ENCODE measurements at places on chromosomes 16 and 17.

DNA sequence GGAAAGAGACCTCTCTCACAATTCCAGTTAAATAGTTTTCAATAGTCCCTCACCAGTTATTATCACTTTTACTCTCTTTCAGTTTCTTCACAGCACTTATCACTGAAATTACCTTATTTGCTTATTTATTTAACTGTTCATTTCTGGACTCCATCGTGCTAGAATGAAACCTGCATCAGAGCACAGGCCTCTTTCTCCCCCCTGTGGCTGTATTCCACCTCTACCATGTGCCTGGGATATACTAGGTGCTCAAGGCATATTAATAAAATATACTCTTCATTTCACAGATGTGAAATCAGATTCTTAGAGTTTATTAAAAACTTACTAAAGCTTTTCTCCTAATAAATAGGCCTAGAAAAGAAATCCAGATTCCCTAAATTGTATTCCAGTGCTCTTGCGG lies 308.9 kb upstream of the MON1B start:
- DNase-seq = no peak

- DNase-seq = no peak
Measured at GRCh38 chr17:17204635-17205231, 1.4 kb downstream of the PLD6 start.

GRCh38 chr16:85521552-85522307 lies 91.4 kb upstream of the GSE1 start:
- no peak for DNase-seq

DNA sequence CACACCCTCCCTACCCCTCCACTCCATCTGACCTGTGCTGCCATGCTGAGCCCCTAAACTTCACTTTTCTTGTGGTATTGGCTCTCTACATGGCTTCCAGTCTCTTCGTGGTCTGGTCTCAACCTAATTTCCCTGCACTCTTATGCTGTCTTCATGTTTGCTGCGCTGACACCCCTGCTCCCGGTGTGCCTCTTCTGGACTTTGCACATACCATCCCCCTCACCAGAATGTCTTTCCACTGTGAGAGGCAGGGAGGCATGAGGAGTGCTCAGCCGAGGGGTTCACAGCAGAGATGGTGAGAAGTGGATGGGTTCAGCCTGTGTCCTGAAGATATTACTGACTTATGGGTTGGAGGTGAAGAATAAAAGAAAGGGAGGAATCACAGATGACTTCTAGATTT lies 2.5 kb downstream of the TNFSF12 start:
- no peak for DNase-seq

- no peak for DNase-seq
Measured at GRCh38 chr17:58276423-58276822, 4.3 kb downstream of the MPO start.

DNA sequence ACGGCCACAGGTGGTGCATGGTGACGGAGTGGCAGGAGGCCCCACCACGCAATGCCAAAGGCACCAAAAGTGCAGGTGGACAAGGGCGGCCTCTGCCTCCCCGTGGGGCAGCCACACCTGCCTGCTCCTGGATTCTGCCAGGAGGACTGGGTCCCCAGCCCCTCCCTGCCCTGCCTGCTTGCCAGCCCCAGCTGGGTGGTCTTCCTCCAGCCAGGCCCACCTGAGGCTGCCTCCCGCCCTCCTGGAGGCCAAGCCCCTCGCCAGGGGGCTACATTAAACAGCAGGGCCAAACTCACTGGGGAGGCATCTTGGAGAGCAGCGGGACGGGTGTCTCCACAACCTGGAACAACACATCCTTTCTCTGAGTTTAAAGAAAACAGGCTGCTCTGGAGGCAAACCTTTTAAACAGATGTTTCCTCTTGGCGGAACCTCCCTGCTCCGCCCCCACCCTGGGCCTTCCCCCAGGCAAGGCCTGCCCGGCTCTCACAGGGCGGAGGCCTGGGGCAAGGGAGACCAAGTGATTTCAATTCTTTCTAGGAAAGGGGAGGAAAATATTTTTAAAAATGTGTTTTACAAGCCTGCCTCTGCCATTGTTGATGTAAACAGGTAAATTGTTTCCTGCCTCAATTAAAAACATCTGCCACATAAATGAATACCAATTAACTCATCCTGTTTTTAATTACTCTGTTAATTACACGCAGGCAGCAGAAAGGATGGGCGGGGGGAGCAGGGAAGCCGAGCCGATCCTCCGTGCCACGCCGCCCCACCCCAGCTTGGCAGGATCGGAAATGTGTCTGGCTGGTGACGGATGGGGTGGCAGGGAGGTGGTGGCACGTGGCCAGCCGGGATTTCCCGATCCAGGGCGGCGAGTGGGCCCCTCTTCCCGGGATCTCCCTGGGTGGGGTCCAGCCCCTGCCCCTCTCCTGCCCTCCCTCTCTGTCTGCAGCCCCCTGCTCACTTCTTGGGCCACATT lies 54.4 kb upstream of the PABPN1L start:
- no peak for DNase-seq

DNA sequence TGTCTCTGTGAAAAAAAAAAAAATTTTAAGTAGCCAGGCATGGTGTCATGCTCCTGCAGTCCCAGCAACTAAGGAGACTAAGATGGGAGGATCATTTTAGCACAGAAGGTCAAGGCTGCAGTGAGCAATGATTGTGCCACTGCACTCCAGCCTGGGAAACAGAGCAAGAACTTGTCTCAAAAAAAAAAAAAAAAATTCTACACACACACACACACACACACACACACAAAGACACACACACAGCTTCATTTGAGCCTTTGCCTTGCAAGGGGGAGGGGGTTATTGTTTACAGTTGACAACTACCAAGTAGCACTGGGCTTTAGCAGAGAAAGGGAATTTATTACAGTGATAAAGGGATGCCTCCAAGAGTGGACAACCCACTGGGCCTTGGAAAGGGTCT lies 4.9 kb upstream of the POLR3E start:
- no peak for DNase-seq

GRCh38 chr16:16966439-16966838 lies 504.3 kb downstream of the XYLT1 start:
- DNase-seq = no peak

DNA sequence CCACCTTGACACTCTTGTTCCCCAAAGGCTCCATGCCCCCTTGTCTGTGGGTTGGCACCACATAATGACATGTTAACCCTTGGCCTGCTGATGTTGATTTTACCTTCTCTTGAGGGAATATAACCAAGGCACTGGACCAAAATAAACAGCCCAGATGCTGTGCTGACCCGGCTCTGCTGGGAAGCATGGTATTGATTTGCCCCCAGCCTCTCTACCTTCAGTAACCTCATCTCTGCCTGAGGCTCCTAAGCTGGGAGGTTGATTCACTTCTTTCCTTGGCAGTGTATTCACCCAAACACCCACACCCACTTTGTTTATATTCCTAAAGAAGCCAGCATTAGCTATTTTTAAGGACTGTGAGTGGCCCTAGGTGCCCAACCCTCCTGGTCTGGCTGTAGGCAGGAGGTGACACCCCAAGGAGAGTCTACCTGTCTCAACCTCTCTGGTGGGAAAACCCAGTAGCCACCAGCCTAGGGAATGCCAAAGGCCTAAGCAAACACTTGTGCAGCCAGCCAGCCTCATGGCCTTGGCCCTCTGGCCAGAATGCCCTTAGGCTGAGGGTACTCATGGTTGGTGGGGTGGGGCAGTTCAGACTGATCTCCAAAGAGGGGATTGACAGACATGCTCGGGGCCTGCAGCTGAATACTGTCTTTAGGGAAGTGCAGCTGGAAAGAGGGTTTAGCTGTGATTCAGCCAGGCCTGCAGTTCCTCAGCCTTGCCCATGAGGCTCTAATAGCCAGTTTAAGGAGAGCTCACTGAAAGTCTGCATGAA lies 42.7 kb downstream of the GNAO1 start:
- DNase-seq = no peak

DNA sequence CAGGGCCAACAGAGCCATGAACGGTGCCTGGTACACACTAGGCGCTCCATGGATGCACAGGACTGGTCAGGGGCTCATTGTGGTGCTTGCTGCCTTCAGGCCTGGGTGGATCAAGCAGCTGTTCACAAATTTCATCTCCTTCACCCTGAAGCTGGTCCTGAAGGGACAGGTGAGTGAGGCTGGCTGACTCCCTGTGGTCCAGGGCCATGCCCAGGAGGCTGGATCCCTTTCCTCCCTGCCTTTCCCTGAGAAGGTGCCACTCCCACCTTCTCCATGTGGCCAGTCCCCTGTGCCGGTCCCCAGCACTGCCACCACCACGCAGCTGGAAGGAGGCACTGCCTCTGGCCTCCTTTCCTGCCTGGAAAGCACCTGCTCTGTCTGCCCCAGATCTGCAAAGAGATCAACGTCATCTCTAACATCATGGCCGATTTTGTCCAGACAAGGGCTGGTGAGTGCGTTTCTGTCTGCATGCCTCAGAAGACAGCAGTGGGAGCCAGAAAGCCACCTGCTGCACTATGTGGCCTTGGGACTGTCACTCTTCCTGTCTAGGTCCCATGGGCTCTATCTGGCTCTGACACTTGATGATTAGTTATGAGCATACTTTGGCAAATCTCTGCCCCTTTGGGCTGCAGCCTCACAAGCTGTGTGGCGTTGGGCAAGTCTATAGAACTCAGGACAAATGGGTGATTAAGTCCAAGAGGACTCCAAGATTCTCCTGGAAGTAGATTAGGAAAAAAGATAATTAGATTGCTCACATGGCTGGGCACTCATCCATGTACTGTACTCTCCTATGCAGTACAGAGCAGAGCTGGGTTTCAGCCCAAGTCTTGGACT lies 9.4 kb downstream of the CETP start:
- no peak for DNase-seq

GRCh38 chr16:397135-397661 lies at the start of gene NME4:
Gene NME4 (plus strand): TSS chr16:397199. CDS start chr16:397223, 24 bp downstream.
- DNase-seq = no peak

GRCh38 chr17:65155622-65156021 lies 18.5 kb downstream of the RGS9 start:
- DNase-seq = no peak

GRCh38 chr16:24164416-24164815 lies 91.7 kb upstream of the CACNG3 start:
- DNase-seq = no peak

DNA sequence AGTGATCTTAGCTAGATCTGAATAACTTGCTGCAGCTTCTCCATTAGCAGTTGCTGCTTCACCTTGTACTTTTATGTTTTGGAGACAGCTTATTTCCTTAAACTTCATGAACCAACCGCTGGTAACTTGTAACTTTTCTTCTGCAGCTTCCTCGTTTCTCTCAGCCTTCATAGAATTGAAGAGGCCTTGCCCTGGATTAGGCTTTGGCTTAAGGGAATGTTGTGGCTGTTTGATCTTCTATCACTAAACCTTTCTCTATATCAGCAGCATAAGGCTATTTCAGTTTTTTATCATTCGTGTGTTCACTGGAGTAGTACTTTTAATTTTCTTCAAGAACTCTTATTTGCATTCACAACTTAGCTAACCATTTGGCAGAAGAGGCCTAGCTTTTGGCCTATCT lies 21.5 kb upstream of the TMEM92 start:
- DNase-seq = no peak
